Right atrium auricular region (tissue), 2 donors: ENCODE measurements at places on chromosomes 16 and 17.

DNA sequence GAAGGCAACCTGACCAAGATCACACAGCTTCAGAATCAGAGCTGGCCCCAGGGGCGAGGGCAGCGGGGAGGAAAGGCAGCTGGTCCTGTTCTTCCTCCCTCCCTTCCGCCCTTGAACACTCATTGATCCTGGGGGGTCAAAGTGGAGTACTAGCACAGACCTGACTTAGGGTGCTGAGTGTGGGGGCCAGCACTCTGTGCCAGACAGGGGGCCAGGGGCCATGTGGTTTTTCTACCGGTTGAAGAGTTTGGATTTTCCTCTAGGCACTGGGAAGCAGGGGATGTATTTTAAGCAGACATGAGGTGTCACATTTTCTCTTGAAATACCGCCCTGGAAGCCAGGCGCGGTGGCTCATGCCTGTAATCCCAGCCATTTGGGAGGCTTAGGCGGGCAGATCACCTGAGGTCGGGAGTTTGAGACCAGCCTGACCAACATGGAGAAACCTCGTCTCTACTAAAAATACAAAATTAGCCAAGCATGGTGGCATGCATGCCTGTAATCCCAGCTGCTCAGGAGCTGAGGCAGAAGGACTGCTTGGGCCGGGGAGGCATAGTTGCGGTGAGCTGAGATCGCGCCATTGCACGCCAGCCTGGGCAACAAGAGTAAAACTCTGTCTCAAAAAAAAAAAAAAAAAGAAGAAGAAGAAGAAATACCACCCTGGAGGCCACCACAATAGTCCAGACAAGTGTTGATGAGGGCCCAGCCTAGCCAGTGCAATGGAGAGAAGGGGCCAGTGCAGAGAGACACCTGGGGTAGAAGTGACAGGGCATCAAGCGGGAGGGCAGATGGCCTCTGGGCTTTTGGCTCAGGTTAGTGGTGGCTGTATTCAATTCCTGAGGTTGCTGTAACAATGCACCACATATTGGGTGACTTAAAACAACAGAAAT, 15.3 kb downstream of the OSBPL7 start:
- DNase-seq: no peak

DNA sequence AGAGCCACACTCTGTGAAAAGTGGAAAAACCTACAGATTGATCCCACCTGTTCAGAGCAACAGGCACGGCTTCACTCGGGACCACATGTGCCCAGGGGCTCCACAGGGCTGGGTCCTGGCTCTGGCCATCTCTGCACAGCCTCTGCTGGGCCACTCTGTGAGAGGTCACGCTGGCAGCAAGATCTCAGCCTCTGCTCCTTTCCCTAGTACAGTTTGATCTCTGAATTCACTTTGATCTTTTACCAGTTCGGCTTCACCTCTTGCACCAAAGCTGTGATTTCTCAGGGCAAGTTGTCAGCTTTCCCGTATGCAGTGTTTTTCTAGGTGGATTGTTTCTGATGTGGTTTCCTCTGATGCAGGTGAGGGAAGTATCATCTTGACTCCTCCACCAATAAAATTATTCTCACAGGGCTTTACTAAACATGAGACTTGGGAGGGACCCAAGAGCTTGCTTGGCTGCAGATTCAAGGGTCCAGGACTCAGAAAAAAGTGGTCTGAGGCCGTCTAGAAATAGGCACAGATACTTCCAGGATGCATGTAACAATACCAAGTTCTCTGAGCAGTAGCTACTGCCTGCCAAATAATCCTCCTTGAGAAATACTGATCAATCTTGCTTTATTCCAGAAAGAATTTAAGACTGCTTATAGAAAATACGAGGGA, 24.0 kb upstream of the ALDH3A1 start:
- DNase-seq: peak; percentile 52

DNA sequence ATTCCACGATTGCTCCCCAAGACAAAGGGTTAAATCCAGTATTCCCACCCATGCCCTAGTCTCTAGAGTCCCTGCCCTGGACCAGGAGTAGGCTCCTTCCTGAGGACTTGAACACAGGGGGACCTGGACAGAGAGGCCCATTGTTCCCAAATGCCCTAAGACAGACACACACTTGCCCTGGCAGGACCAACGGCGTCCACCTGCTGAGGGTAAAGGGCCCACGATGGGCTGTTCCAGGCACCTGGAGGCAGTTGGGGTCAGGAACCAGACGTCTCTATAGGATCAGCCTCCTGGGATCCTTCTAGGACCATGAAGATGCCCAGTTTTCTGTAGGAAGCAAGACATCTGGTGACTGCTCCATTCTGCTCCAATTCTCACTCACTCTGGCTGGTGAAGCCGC, 39.3 kb downstream of the TNFRSF13B start:
- DNase-seq: no peak

- no peak for DNase-seq
These were observed 134.5 kb upstream of the FOXF1 start for GRCh38 chr16:86375851-86376250.

DNA sequence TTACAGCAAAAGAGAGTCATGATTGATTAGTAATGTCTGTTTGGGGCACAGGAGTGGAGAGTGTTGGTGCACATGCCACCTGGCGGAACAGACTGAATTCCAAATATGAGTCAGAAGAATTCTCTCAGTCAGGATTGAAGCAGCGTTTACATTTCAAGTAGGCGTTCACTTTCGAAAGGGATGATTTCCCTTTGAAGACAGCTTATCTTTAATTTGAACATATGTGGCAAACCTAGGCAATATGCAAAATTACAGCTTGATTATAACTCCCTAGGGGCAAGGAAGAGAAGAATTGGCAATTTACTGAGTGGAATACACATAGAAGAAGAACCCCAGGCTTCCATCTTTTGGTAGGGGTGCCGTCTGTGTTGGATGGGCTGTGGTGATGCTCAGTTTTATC, 235.8 kb downstream of the HAPSTR1 start:
- DNase-seq: no peak

GRCh38 chr16:78576941-78577340, 477.5 kb downstream of the WWOX start:
- no peak for DNase-seq

- no peak for DNase-seq
These were observed 313.0 kb downstream of the SEC14L1 start for GRCh38 chr17:77453613-77454241.
